Brain pericyte (primary cell): ENCODE measurements at places on chromosomes 4 and X.

DNA sequence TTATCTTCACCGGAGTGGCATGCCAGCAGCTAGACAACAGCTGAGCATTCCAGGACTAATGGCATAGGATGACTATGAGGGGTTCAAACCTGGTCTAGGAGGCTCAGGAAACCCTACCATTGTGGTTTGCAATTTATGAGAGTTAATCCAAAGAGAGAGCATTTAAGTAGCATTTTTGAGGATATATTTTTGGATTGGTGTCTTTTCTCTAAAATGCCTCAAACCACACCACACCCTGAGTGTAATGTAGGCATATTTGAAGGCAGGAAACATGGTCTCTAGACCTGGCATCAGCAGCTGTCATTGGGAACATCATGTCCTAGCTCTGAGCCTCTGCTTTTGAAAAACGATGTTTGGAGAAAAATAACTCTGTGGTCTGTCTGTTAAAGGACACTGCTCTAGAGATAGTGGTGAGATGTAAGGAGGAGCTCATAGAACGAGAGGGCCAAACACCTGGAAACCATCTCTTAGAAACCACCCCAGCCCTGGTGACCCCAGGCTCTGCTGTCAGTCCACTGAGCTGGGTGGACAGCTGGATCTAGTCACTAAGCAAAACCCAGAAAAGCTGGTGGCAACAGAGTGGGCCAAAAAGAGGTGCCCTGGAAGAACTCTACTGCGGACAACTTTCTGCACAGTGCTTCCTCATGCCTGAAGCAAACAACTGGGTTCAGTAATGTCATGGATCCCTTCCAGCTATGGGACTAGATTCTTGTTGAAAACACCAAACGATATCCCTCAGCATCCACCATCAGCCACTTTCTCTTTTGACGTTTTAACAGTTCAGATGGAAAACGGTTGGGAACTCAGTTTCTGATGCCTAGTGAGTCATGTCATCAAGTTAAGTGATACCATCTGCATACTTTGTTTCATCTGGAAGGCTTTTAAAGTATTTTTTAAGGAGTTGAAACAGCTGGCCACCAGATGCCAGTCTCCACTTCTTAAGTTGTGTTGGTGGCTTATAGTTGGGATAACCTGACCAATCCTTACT, 100.2 kb upstream of the C1QTNF7 start:
- DNase-seq, result no peak

DNA sequence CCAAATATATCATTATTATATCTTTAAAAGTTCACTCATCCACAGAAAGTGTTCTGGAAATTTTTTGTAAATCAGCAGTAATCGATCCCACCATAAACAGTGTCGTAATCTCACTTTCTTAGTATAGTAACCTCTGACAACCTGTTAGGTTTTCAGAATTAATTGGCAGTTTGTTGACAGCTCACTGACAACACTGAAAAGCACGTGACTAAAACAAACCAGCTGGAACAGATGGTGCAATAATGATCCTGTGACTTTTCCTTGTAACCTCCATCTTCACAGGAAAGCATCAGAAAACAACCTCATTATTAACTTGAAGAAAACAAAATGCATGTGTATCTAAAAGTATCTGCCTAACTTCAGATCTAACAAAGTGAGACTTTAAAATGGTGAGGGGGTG, 48.5 kb downstream of the FSTL5 start:
- no peak for DNase-seq

DNA sequence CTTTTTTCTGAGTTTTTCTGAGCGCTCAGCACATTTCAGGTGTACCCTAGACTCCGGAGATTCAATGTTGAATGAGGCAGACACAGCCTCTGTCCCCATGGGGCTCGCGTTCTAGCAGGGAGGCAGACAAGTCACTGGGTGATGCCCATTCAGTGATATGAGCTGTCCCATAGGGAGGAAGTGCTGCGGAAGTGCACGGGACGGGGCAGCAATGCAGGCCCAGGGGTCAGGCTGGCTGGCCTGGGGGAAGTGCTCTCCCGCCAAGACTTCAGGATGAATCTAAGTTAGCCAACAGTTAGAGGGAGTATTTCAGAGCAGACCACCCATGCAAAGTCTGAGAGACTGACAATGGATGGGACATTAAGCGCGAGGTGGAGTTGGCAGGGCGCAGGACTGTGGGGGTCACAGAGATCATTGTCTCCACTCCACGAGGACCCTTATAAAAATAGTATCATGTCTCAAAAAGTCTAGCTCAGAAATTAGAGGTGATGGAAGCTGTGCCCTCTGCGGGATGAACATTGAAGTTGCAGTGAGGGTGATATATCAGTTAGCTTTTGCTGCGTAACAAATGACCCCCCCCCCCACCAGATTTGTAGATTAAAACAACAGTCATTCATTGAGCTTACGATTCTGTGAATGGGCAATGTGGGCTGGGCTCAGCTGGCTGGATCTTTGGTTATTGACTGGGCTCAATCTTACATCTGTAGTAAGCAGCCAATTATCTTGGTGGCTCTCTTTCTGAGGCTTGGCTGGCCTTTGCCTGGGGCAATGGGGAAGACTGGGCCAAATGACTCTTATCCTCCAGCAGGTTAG, 16.4 kb downstream of the PSAPL1 start:
- no peak for DNase-seq

DNA sequence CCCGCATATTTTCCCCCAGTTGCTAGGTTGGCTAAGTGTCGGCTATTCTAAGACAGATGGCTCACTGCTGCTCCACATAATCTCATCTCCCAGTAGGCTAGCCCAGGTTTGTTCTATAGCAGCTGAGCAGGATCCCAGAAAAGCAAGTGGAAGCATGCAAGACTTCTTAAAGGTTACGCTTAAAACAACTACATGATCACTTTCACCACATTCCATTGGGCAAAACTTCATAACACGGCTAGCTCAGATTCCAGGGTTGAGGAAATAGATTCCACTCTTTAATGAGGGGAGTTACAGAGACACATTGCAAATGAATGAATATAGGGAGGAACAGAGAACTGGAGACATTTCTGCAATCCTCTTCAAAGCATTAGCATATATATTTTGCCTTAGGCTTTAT, 12.9 kb upstream of the RAB33B start:
- no peak for DNase-seq

GRCh38 chr4:113094331-113094730, 44.9 kb downstream of the ANK2 start:
- no peak for DNase-seq

- no peak for DNase-seq
Measured at GRCh38 chr4:127118681-127119080, 514.1 kb upstream of the INTU start.

GRCh38 chr4:87632469-87632868, 17.6 kb upstream of the DMP1 start:
- no peak for DNase-seq

GRCh38 chr4:23572382-23572781, 317.5 kb downstream of the PPARGC1A start:
- DNase-seq, result no peak

GRCh38 chr4:69497886-69498395, 2.2 kb upstream of the UGT2B4 start:
- DNase-seq, result no peak
